ENCODE measurements at places on chromosomes 13 and 19.

DNA sequence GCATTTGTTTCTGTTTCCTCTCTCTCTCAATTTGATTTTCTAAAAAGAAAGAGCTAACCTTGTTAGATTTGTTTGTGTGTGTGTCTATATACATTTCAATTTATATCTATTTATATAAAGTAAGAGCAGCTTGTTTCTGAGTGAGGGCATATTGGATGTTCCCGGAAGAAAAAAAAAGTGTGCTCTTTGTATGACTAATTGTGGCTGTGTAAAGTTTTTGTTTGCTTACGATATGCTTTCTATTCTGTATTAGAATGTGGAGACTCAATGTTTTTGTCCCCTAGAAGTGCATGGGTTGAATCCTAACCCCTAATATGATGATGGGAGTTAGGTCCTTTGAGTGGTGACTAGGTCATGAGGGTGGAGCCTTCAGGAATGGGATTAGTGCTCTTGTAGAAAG lies 66.6 kb upstream of the C1QTNF9B start:
- no peak for DNase-seq

GRCh38 chr13:22703601-22704209 lies 477.1 kb upstream of the SGCG start:
- no peak for DNase-seq

DNA sequence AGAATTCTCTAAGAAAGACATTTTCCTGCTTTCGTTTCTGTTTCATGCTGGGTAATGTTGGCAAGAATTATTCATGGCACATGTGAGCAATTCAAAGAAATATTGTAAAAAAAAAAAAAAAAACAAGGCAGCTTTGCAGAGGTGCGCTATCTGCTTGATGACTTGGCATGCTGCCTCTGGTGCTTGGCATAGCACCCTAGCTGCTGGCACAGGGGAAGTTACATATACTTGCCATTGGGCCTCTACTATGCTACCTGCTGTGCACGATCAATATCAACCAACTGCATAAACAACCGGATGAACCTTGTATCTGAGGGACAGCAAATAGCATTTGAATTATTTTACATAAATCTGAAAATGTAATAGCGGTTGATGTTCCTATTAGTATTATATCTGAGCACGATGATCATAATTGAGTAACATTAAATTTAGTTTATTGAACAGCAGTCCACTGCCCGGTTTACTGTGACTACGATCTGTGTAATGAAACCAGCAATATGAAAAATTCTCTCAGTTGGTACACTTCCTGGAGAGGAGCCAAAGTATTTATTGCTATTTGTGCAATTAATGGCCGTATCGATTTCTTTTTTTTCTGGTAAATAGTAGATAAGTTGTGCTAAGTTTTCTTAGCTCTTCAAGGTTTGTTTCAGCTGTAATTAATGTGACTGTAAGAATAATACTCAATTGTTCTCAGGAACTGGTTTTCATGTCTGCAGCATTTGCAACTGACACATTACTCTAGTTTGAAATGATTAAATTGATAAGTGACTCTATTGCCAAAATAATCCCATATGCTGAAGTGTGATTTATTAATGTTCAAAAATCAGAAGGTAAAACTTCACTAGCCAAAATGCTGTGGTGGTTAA lies 717.3 kb downstream of the DACH1 start:
- DNase-seq: no peak

DNA sequence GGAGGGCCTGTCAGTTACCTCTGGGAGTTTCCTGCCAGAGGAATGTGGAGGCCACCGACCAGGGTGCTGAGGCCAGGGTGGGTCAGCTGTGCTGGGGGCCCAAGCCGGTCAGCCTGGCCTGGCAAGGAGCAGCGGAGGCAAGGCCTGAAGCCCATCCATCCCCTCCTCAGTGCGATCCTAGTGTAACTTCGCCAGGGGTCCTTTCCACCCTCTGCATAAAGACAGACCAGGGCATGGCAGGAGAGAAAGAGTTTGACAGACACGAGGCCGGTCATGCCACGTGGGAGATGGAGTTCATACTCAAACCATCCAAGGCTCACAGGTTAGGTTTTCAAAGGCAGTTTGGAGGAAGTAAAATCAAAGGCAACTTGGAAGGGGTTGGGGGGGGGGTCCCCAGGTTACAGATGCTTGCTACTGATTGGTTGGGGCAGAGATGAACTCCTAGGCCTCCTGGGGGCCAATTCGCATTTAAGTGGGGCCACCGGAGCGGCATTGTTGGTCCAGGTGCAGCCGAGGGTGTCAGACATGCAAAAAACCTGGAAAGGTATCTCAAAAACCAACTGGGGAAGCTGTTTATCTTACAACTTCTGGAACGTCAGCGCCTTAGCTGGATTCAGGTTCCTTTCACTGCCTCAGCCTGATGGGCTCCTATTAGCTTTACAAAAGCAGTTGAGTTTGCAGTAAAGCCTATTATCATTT lies 36.8 kb upstream of the DPRX start:
- DNase-seq: no peak

DNA sequence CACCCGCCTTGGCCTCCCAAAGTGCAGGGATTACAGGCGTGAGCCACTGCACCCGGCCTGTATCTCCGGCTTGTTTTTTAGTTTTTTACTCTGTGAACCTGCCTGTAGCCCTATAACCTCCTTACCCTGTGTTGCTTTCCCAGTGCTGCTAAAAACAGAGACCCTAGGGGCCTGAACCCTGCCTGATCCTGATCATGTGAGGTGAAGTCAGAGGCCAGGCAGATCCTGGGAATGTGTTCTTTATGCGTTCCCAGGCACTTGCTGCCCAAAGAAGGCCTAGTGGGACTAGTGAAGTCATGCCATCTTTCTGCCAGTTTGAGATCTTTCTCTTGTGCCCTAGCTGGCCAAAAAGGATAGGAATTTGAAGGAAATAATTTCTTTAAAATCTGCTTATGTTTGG lies 4.6 kb downstream of the UBA2 start:
- DNase-seq: no peak

- DNase-seq: peak; percentile 5
Observed at GRCh38 chr19:1131718-1132551, 28.1 kb downstream of the GPX4 start.

GRCh38 chr13:113145496-113145895 lies 13.0 kb upstream of the PROZ start:
- no peak for DNase-seq

- no peak for DNase-seq
Observed at GRCh38 chr13:93847162-93847561, 620.6 kb downstream of the GPC6 start.

- no peak for DNase-seq
Observed at GRCh38 chr13:110415669-110416068, 108.6 kb downstream of the COL4A2 start.

DNA sequence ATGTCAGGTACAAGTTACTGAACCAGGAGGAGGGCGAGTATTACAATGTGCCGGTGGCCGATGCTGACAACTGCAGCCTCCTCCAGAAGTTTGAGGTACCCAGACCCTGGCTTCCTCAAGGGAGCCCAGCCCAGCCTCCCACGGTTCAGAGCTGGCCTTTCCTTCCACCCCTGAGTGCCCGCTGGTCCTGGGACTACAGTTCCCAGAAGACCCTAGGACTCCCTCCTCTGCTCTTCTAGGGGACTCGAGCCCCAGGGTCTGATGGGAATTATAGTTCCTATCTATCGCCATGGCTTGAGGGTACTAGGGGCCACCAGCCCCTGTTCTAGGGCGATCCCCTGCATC lies 11.0 kb downstream of the PRKCG start:
- DNase-seq: no peak

GRCh38 chr19:2164020-2164998 lies 576 bp downstream of the DOT1L start:
- DNase-seq: no peak

DNA sequence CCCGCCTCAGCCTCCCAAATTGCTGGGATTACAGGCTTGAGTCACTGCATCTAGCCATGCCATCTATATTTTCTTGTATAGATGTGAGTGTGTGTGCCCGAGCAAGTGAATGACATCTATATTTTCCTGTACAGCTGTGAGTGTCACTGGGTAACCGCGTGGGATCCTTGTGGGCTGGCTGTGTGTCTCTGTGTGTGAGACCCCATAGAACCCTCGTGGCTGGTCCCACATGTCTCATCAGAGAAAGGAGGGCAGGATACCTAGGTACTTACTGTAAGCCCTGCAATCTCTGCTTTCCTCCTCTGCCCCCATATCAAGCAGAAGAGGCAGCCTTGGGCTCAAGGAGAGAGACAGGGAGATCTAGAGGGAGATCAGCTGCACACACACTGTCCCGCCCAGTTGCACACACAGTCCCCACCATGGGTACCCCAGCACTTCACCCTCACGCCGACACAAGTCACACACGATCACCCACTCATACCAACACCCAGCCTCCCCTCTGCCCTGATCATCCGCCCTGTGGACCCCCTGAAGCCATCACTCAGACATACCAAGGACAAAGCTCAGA lies 655 bp downstream of the DENND1C start:
- no peak for DNase-seq

DNA sequence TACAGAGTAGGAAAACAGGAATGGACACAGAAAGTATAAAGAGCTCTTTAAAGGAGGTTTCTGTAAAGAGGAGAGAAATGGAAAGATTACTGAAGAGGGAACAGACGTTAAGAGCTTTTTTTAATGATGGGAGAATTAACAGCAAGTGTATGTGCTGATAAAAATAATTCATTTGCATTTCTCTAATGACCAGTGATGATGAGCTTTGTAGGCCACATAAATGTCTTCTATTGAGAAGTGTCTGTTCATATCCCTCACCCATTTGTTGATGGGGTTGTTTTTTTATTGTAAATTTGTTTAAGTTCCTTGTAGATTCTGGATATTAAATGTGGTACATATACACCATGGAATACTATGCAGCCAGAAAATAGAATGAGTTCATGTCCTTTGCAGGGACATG lies 40.0 kb downstream of the MYO16 start:
- DNase-seq: no peak

- DNase-seq: no peak
Observed at GRCh38 chr13:62932256-62932883, 1516.7 kb upstream of the PCDH20 start.

DNA sequence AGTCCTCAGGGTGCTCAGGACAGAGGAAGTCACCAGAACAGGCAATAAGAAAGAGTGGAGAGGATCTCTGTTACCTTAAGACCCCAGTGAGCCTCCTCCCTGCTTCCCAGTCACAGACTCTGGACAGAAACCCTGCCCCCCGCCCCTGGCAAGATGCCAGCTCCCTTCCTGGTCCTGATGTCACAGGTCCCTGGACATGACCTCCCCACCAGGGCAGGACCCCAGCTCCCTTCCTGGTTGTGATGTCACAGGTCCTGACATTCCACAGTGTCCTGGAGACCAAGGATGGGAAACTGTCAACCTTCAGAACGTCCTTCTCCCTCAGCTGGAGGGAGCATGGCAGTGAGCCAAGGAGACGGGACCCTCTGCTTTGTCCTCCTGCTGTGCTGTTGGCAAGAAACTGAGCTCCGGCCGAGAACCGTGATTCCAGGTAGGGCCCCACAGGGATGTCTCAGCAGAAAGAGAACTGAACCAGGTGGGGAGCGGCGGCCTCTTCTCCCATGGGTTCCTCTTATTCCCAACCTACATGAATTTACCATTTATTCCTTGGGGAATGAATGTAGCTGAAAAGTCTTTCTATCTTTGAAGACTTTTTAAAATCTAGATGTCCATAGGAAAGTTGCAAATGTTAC lies at the start of gene SPACA7:
TSS of gene SPACA7 (plus strand) at position 306 of the 632 bp plus-strand sequence. CDS start at position 337, 31 bp downstream.
- no peak for DNase-seq

DNA sequence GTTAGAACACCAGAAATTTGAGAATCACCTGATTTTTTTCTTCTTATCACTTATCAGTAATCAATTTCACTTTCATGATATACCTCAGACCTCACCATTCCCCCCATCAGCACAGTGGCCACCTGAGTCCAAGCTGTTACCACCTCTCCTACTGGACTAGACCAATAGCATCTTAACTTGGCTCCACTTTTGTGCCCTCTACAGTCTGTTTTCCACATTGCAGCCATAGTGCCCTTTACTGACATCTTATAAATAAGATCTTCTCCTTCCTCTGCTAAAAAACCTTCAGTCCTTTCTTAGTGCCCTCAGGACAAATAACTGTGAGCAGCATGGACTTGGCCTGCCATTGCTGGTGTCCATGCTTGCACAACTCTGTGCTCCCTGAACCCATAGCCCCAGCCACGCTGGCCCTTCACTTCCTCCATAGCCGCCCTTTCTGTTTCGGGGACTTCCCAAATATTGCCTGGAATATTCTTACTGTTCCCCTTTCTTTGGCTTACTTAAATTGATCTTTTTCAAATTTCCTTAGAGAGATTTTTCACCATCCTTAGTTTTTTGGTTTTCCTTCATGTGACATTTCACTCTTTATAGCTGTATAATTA lies 380.8 kb downstream of the LMO7 start:
- DNase-seq: peak; percentile 12

DNA sequence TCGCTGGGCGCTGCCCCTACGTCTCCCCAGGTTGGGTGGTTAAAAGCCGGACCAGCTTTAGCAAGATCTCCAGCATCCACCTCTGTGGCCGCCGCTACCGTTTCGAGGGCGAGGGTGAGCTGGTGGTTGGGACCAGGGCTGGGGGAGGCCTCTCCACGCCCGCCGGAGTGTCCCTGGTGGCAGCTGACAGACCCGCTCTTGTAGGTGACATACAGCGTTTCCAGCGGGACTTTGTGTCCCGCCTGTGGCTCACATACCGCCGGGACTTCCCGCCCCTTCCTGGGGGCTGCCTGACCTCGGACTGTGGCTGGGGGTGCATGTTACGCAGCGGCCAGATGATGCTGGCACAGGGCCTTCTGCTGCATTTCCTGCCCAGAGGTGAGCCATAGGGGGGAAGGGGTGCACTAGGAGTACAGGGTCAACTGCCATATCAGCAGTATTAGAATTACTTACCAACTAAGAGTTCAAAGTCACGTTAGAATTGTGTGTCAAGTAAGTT lies 1.1 kb downstream of the ATG4D start:
- no peak for DNase-seq

GRCh38 chr13:27137759-27138158 lies 33.9 kb downstream of the USP12 start:
- DNase-seq: no peak

DNA sequence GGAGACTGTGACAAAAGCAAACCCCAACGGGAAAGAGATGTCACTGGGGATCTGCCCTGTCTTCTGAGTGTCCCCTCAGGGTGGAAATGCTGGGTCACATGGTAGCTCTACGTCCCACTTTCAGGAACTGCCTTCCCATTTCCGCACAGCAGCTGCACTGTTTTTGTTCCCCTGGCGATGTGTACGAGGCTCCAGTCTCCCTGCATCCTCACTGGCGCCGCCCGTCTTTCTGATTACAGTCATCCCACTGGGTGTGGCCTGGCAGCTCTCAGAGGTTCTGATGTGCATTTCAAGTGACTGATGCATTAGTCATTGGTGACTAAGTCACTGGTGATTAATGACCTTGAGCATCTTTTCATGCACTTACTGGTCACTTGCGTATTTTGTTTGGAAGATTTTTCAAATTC lies 21.2 kb downstream of the PCID2 start:
- peak; percentile 23 for DNase-seq

- DNase-seq: no peak
Observed at GRCh38 chr19:16867211-16867610, 21.6 kb upstream of the F2RL3 start.

GRCh38 chr19:9323557-9323918 lies 441 bp upstream of the ZNF559 start:
- DNase-seq: peak; percentile 82

Measured in midbrain (tissue), 1 donor.